ENCODE measurements at places on chromosomes 3 and 15. TPM values are rescaled to one million over a fixed set of nuclear protein-coding genes. Genes with fewer than 3 reads are reported as not detected.

DNA sequence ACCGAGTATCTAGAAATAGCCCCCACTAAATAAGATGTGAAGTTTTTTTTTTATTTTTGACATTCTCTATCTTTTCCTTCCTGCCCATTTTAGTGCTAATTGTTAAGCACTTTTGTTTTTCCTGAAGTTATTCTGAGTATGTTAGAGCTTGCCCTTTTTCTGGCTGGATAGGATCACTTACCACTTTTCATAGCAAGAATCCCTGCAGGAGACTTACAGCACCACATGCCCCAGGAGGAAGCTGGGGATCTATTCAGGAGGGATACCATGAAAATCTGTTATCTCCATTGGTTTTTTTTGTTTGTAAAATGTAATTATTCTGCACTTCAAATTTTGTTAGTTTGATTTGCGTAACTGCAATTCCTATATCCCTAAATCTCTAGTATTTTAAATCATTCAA is 968.4 kb downstream of the ZPLD1 start:
- DNase-seq: no peak

DNA sequence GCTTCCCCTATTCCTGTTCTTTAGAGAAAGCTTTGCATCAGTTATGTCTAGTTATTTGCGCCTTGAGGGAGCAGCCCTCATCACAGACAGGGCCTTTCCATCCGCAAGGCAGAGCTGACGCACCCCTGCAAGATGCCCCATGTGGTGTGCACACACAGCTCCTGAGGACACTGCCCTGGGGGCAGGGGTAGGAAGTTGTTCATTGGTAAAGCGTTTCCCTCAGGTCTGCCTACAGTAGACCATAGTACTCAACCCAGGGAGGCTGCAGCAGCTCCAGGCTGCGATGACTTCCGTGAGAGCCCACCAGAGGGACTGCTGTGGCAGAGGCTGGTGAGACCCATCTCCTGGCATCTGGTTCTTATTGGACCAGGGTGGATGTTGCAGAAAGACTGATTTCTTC is 55.1 kb upstream of the PLXNA1 start:
- no peak for DNase-seq

Gene VPS13C
- total RNA-seq: 38.3 TPM

Gene MRAS
- total RNA-seq: 44.0 TPM

Gene MYZAP
- total RNA-seq: 2.9 TPM

Gene PRR20G
- total RNA-seq: not detected

GRCh38 chr3:61602466-61602865 is 41.1 kb downstream of the PTPRG start:
- no peak for DNase-seq

GRCh38 chr15:62975515-62975914 is 67.0 kb upstream of the TPM1 start:
- no peak for DNase-seq

Gene DOCK3
- total RNA-seq: 0.18 TPM
